GM23248 (cell line): ENCODE measurements at places on chromosomes 2 and 18. TPM values are rescaled to one million over a fixed set of nuclear protein-coding genes. Genes with fewer than 3 reads are reported as not detected.

Gene PLEK
- 0.15 and 0.39 TPM in 2 replicates for polyA plus RNA-seq

Gene HOXD10
- polyA plus RNA-seq = 10.9 and 16.0 TPM in 2 replicates

Gene REG3A
- polyA plus RNA-seq = not detected in 2 replicates

Gene TMEM198
- polyA plus RNA-seq = 1.7 and 2.2 TPM in 2 replicates

Gene CCBE1
- 33.6 and 38.2 TPM in 2 replicates for polyA plus RNA-seq

Gene DLX1
- 7.9 and 9.5 TPM in 2 replicates for polyA plus RNA-seq

Gene ERFE
- polyA plus RNA-seq = 0.41 and 0.79 TPM in 2 replicates

Gene KIAA2012
- 0.13 and 0.18 TPM in 2 replicates for polyA plus RNA-seq

Gene PARD6G
- polyA plus RNA-seq = 0.42 and 0.53 TPM in 2 replicates

Gene DLX2
- polyA plus RNA-seq = 6.0 and 6.8 TPM in 2 replicates

Gene COPS8
- polyA plus RNA-seq = 164 and 168 TPM in 2 replicates

Gene AQP12A
- not detected in 2 replicates for polyA plus RNA-seq

Gene LOXHD1
- polyA plus RNA-seq = not detected in 2 replicates

Gene PROC
- polyA plus RNA-seq = not detected in 2 replicates

Gene ASB18
- polyA plus RNA-seq = not detected in 2 replicates

Gene SCYGR2
- not detected in 2 replicates for polyA plus RNA-seq

- no peak for DNase-seq
These were observed 75.2 kb downstream of the TRIB2 start for GRCh38 chr2:12791906-12792305.

- peak; percentile 49 for DNase-seq
These were observed 120.4 kb downstream of the DCDC2C start for GRCh38 chr2:3823748-3824147.

GRCh38 chr18:32177530-32177929 lies 12.3 kb upstream of the MEP1B start:
- no peak for DNase-seq

GRCh38 chr2:229301237-229301636 lies 30.1 kb upstream of the PID1 start:
- DNase-seq = no peak

DNA sequence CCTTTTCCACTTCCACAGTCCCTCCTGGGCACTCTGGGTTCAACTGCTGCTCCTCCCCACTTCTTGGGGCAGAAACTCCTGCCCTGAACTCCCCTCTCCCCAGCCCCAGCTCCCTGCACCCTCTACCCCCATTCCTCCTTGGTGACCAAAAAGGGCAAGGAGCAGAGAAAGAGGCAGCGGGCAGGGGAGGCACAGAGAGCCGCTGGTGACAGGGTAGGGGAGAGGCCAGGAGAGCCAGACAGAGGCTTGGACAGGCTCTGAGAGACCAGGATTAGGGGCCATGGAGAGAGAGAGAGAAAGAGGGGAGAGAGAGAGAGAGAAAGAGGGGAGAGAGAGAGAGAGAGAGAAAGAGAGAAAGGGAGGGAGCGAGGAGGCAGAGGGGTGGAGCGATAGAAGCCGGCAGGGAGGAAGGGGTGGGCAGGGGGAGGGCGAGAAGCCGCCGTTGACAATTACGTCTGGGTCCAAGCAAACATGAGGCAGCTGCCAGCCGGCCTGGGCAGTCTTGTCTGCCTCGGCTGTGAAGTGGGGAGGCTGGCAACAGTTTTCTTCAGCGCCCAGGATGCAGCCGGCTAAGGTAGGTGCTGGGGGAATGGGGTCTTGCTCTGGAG lies at the start of gene KCNIP3:
KCNIP3 (plus strand) TSS at position 468 of the 608 bp plus-strand sequence; CDS start at position 560, 92 bp downstream.
- DNase-seq = no peak

- DNase-seq = no peak
These were observed 1175.1 kb upstream of the ACVR2A start for GRCh38 chr2:146669735-146670134.

DNA sequence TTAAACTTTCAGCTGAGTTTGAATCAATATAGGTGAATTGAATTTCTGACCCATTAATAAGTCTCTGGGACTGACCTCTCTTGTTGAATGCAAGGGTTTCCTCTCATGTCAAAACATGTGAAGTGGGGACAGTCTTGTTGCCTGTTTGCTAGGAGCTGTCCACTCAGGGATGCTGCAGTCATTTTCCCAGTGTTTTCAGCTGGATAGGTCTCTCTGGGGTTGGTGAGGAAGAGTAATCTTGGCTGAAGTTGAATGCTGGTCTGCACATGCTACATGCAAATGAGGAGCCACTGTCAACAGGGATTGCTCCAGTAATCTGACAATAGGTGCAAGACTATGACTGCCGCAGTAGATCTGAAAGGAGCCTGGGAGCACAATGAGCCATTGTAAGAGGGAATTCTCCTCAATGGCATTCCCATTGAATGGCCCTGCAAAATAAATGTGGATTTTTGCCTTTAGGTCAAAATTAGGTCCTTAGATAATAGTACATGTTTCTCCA lies 34.1 kb upstream of the IL1RL1 start:
- DNase-seq = no peak

- DNase-seq = peak; percentile 96
These were observed 13.7 kb upstream of the ST3GAL5 start for GRCh38 chr2:85902496-85902895.

GRCh38 chr2:226803410-226803809 lies 3.8 kb upstream of the IRS1 start:
- no peak for DNase-seq

GRCh38 chr2:207825045-207825954 lies 55.6 kb upstream of the FZD5 start:
- DNase-seq = no peak

DNA sequence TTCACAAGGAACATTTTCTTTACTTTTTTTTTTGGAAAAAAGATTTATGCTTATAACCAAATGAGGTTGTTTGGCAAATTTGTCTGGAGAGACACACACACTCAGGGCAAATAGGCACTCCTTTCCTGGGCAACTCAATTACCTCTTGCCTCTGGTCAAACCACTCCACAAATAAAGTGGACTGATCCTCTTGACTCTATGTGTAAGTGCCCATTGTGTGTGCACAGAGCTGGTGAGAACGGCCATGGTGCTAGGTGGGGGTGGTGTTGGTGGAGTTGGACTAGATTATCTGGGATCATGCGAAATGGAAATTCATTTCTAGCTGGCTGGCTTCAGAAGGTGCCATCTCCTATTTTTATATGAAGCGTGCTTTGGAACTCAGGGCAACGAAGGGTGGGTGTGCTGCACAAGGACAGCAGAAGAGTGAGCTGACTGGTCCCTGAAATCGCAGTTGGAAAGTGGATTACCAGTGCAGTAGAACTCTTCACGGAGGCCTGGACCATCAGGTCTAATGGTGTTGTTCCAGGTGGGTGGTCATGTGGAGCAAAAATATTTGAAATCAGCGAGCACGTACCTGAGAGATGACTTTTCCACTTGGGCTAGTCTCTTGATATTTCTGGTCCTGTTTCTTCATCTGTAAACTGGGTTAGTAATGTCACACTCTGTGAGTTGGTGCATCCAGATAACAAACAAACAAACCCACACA lies 149.9 kb downstream of the RPIA start:
- DNase-seq = no peak

DNA sequence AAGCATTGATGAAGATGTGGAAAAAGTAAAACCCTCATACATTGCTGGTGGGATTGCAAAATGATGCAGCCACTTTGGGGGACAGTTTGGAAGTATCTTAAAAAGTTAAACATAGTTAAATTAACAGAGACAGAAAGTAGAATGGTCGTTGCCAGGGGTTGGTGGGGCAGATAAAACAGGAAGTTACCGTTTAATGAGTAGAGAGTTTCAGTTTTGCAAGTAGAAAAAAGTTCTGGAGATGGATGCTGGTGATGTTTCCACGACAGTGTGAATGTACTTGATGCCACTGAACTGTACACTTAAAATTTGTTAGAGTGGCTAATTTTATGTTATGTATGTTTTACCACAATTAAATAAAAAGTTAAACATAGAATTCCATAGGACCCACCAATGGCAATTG lies 44.5 kb upstream of the EGR4 start:
- DNase-seq = no peak

DNA sequence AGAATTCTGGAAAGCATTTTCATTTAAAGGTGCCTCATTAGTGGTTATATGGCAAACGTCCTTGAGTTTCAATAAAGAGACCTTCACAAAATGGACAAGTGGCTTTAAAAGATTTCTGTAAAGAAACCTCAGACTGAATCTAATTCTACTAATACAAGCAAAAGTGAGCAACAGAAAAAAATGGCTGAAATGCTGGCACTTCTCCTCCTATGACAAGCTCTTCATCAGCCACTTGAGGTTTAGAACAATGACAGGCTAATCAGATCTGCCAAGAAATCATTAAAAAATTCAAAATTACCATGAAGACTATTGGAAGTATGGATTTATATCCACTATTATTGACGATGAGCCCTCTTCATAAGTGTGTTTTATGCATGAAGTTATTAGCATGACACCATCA lies 71.8 kb downstream of the MYO3B start:
- DNase-seq = no peak

DNA sequence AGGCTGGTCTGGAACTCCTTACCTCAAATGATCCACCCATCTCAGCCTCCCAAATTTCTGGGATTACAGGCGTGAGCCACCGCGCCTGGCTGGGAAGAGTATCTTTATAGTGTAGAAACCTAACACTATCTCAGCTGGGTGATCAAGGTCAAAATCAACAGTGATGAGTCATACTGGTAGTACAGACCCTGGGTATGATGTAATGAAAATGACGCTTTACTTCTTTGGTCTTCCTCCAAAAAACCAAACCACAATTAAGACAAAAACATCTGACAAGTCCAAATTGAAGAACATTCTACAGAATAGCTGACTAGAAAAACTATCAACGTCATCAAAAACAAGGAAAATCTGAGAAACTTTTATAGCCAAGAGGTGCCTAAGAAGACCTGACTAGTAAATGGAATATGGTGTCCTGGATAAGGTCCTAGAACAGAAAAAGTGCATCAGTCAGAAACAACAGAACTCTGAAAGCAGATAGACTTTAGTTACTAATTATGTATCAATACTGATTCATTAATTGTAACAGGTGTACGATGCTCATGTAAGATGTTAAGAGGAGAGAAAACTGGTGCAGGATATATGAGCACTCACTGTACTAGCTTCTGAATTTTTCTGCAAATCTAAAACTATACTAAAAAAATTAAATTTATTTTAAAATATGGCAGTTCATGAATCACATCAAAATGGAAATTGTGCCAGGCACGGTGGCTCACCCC lies 25.4 kb downstream of the PDCL3 start:
- DNase-seq = peak; percentile 14

DNA sequence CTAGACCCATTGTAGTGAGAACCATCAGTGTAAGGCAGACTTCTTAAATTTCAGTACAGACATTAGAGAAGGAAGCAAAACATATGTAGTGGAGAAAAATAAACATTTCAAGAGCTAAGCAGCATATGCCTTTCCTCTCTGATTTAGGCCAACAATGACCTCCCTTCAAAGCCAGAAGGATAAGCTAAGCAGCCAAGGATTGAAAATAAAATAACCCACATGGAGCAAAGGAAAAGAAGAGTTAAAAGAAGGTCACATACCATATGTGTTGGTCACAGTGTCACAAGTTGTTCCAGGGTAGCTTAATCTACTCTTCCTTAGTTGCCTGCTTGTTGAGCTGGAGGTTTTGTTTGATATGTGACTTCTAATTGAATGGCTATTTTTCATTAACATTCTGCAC lies 15.6 kb upstream of the LAMA1 start:
- DNase-seq = peak; percentile 30

- no peak for DNase-seq
These were observed 24.8 kb downstream of the NOP58 start for GRCh38 chr2:202290316-202290715.

GRCh38 chr18:48033790-48034650 lies 103.6 kb upstream of the SMAD2 start:
- DNase-seq = peak; percentile 48

DNA sequence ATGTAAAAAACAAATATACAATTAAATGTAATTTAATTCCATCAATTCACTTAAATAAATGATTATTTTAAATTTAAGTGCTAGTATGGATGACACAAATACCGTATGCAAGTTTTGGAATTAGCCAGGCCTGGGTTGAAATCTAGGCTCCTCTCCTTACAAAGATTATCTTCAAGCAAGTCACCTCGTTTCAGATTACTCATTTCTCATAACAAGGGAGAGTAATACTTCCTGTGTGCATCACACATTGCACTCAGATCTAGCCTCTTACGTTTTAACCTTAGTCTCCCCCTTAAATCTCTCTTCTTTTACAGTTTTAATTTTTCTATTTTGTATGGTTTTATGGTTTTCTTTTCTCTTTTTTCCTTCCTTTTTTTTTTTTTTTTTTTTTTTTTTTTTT lies 1475.9 kb upstream of the NXPH2 start:
- peak; percentile 4 for DNase-seq

DNA sequence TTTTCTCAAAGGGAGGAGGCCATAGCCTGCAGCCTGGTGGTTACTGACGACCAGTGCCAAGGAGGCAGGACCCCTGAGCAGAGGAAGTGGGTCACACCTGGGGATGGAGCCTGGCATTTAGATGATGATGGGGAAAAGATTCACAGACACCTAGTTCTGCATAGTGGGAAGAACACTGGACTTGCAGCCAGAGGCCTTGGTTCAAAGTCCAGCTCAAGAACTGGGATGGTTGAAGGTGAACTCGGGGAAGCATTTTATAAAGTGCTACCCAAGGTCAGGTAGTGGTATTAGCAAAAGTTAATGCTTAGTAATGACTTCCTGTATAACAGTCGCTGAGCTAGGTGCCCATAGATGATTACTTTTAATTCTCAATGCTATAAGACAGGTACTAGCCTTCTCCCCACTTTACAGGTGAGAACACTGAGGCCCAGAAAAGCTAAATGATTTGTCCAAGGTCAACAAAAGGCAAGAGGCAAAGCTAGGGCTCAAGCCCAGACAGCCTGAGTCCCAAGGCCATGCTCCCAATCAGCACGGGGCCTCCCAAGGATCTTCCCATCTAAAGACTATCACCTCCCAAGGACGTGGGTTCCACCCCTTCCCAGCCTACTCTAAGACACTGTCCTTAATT lies 134.4 kb downstream of the TNS1 start:
- DNase-seq = no peak

DNA sequence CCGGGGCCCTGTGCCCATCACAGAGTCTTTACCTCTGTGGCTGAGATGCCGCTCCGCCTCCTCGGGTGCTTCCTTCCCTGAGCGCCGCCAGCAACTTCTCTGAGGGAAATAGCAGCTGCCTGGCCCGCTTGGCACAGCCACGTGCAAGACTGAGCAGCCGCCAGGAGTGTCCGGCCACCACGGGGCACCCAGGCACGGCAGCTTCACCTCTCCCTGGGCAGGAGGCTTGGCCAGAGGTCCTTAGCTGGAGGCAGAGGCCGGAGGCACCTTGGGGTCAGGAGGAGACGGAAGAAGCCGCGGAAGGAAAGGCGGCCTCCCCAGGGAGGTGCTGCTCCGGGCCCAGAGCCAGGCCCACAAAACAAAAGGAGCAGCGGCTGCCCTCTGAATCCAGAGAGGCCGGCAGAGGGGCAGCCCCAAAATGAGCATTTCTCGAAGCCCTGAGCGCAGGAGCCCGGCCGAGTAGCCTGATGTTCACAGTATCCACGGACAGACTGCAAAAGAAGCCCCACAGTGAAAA lies 6.0 kb upstream of the LIMS2 start:
- DNase-seq = peak; percentile 30

DNA sequence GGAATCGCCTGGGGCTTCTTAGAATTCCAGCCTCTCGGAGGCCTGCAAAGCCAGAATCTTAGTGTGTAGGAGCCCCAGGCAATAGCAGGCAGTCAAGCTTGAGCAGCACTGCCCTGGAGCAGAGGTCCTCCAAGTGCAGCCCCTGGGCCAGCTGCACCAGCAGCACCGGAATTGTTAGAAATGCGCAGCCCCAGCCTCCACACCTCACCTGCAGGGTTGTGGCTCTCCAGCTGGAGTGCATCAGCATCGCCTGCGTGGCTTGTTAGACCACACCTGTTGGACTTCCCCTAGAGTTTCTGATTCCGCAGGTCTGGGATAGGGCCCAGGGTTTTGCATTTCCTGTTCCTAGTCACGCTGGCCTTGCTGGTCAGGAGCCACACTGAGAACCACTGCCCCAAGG lies 100.3 kb downstream of the ASAP2 start:
- DNase-seq = no peak

- DNase-seq = peak; percentile 24
These were observed 85.0 kb downstream of the WDSUB1 start for GRCh38 chr2:159201360-159202063.
